ENCODE measurements at places on chromosomes 1 and 21.

DNA sequence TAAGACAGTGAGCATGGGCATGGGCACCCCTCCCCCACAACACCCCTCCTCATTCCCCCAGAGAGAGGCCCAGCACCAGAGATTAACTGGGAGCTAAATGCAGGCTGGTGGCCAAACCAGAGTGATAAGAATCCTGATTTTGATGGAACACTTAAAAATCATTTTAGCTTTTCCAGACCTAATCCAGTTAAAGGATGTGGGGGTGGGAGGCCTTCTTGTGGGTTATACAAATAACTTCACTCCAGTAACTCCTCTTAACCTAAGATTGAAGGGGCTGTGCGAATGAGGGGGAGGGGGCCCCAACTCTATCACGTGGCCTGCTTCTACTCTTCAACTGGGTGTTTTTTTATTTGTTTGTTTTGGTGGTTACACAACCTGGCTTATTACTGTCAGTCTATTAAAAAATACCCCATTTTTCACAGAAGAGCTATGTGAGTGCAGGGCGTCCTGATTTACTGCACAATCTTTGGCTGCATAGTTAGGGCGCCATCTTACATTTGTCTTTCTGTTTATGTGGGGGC, 398.1 kb upstream of the LYPLAL1 start:
- DNase-seq, result no peak

DNA sequence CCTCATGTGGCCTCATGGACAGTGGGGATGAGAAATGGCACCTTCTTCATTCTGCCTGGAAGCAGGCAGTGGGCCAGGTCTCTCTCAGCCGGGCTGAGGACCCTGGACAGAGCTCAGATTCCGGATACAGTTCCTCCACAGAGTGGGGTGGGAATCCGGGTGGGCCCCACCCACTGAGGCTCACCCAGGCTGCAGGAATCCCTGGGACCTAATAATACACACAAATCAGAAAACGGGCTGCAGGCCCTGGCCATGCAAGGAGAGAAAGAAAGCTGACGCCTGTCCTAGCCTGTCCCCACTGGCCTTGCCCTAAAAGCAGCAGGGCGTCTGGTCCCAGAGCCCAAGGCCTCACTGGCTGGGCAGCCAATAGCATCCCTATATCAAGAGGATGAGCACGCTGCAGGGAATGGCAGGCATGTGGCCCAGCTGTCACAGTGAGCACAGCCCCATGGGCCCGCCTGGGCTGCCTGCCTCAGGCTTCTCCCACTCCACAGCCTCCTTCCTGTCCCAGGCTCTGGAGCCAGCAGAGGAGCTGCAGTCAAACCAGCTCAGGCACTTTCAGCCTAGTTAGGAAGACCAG, 25.3 kb downstream of the ACTA1 start:
- DNase-seq, result no peak

DNA sequence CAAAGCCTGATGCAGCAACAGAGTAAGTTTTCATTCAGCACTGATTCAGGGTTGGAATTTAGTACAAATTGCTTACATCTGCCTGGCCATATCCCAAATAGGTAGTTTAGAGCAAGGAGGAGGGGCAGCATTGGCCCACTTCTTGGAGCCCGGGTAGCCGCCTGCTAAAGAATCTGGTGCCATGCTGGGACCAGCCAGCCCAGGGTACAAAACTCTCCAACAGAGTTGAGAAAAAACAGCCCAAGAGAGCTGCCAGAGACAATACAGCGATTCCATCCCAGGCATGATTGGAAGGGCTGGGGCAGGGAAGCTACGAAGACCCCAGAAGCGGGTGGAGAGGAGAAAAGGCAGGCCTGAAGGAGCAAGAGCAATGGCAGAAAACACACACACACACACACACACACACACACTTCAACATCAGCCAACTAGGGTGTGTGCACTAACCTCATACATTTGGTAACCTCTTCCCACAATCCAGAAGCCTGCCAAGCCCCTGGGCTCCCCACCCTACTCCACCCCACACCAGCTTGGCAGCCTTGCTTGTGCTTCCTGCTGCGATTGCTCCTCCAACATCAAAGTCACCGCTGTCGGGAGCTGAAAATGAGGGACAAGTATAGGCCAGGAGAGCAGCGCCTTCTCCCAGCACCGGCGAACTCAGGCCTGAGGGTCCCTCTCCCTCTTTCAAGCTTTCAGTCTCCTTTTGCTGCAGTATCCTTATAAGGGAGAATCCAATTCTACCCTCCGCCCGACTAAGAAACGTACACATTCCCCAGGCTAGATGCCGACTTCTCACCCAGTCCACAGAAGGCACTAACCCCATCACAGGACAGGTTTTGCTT, 1.2 kb downstream of the PIK3C2B start:
- peak; percentile 26 for DNase-seq

DNA sequence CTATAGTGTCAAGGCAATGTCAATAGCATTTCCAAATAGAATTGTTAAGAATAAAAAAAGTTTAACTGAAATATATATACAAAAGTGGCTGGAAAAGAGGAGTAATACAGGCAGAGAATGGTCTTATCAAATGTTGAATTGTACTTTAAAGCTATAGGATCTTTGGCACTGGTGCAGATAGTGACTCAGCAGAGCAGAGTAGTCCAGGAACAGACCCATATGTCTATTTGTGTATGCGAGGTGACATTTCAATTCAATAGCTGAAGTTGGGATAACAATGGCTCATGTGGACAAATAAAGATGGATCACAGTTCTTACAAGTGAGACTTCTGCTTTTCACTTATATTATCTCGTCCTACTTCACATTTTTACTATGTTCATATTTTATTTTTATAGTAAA, 543.0 kb upstream of the B3GALT2 start:
- no peak for DNase-seq

DNA sequence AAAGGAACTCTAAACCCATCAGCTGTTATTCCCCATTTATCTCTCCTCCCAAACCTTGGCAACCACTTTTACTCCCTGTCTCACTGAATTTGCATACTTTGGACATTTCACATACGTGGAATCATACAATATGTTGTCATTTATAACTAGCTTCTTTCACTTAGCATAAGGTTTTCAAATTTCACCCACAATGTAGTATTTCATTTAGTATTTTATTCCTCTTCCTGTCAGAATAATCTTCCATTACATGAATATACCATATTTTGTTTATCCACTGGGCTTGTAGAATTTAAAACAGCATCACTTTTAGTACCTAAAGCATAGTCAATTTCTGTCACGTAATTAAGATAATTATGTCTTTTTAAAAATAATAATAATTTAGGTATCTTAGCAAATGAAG, 55.5 kb upstream of the POU2F1 start:
- DNase-seq, result no peak

DNA sequence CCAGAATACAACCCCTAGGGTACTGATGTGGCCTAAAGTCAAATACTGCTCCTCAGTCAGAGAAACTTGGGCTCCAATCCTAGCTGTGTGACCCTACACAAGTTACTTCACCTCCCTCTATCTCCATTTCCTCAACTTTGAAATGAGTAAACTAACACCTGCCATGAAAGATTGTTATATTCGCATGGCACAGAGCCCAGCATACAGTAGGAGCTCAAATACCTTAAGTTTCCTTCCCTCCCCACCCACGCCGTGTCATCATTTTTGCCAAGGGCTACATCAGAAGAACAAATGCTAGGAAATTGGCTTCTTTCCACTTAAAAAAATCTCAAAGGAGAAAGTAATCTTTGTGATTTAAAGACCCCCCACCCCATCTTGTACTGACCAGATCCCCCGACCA, 22.2 kb upstream of the ZNF362 start:
- DNase-seq, result no peak

- no peak for DNase-seq
These were observed 216.1 kb upstream of the GRIK3 start for GRCh38 chr1:37250371-37250770.

DNA sequence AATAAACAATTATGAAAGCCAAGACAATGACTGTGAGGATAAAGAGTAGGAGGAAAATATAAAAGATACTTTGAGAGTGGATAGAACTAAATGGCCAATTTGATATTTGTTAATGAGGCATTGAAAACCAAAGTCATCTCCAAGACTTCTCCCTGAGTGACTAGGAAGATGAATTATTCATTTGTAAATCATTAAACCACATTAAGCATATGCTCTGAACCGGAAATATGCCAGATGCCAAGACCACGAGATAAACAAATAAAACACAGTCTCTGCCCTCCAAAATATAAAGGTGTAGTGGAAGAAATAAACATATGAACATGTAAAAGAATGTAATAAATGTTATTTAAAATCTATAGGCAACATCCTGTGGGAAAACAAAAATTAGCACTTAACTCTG, 78.8 kb downstream of the MRPL39 start:
- no peak for DNase-seq

DNA sequence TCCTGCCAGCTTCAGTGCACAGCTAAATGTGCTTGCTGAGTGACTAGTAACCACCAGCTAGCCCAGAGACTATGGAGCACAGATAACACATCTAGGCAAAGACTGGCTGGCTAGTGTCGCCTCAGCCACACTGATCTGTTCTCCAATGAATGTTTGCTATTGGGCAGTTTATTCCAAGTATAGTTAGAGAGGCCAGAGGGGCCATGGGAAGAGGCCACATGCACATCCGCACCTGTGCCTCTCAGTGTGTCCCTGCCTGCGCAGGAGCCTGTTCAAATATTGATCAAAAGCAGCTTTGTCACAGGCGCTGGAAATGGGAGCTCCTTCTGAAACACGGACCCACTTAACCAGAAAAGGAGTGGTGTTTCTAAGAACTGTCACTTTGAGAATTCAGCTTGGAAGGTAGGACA, 51.3 kb upstream of the ATP1A1 start:
- no peak for DNase-seq
